ENCODE measurements at places on chromosomes 3 and 15.
A peak's percentile ranks its signal among the peaks of the same experiment; 100 is the strongest.

- DNase-seq, result no peak
Observed at GRCh38 chr15:73870700-73871408, 2.5 kb upstream of the TBC1D21 start.

DNA sequence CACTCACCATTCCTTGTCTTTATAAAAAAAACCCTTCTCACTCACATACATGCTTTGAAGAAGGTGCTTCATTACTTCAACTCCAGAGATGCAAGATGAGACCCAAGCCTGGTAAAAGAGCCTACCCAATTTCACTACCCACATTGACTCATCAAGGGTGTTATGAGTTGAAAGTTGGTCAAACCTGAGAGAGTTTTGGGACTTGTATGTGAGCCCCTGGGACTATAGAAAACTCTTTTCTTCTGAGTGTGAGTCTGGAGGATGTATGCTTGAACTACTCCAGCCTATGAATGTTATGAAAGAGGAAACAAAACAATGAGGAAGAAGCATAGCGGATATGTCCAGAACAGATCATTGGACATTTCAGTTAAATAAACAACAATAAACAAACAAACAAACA lies 106.5 kb upstream of the SATB1 start:
- no peak for DNase-seq

DNA sequence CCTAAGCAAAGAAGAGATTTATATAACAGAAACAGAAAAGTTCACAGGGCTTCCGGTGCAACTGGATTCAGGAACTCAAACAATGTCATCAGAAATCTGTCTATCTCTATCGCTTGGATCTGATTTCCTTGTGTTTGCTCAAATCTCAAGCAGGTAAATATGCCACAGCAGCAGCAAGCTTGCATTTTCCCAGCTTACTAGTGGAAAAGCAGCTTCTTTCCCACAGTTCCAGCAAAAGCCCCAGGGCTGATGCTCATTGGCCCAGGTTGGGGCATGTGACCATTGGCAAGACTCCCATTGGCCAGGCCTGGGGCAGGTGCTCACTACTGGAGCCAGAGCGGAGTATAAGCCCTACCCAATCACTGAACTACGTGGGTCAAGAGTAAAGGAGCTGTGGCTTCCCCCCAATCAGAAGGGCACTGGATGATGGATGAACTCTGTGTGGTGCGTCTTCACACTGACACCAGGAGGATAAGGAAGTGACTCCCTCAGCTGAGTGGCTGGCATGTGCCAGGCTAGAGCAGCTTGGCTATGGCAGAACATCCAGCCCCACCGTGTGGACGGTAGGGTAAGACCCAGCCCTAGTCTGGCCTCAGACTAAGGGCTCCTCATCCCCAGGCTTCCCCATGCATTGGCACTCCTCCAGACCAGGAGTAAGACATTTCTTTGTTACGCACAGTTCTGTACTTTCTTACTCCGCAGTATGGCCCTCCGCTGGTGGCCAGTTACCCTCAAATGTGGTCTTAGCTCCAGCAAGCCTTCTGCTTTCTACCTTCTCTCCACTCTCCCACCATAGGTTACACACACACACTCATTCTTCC lies 13.1 kb upstream of the VIPR1 start:
- DNase-seq, result no peak

GRCh38 chr3:173838644-173839043 lies 441.1 kb downstream of the NLGN1 start:
- DNase-seq, result no peak

DNA sequence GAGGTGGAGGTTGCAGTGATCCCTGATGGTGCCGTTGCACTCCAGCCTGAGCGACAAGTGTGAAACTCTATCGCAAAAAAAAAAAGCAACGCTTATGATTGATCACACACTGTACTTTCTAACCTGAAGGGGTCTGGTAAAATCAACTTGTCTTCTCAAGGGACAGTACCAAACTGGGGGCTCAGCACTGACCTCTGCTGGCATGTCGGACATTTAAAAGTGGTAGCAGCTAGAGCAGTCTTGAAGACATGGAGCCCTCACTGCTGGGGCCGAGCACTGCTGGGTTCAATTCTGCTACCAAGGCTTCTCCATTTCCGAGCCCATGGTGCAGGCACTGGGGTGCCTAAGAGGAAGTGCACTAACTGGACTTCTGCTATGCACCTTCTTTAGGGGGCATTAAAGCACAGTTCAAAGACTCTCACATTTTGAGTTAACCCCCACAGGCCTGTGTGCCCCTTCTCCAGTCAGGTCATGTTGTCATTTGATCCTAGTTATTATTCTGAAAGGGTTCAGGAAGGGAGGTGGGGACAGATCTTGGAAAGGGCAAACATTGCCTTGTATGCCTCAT lies 26.4 kb upstream of the LAMP3 start:
- DNase-seq, result no peak

DNA sequence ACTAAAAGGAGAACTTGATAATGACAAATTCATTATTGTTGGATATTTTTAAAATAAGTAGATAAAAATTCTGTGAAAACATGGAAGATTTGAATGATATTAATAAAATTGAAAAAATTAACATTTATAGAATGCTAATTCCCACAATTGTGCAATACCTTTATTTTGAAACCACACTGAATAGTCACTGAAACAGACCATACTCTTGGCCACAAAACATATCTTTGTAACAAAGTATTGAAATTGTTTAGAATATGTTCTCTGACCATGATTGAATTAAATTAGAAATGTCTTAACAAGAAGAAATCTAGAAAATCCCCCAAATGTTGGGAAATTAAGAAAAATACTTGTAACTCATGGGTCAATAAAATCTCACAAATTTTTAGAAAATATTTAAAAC lies 49.2 kb downstream of the ARHGAP11B start:
- no peak for DNase-seq

DNA sequence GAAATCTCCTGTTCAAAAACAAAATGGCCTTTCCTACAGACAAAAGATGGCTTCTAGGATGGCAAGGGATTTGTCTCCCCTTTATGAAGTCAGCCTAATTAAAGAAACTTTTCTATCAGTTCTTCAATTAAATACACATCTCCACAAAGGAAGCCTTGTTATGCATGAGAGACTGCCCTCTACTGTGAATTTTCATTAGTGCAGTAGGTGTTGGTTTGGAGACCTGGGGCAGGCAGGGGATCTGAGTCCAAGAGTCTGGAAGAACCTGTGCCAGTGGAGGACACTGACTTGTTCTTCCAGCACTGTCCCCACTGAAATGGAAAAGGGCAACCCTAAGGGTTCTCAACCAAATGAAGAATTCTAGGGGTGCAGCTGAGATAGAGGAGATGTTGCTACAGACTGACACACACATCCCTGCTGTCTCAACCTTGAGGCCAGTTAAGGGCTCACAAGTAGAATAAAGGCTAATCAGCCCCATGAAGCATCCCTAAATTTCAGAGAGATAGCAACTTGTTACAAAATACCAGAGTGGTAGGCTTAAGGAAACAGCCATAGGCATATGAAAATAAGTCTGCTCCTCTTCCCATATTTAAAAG lies 174.0 kb upstream of the PRICKLE2 start:
- peak; percentile 37 for DNase-seq

GRCh38 chr3:33392144-33392543 lies 48.1 kb downstream of the UBP1 start:
- no peak for DNase-seq

GRCh38 chr3:41653571-41654239 lies 308.2 kb downstream of the ULK4 start:
- no peak for DNase-seq

- no peak for DNase-seq
Observed at GRCh38 chr3:4835616-4836043, 143.6 kb upstream of the BHLHE40 start.

GRCh38 chr3:73759297-73759711 lies 134.6 kb upstream of the PDZRN3 start:
- no peak for DNase-seq

DNA sequence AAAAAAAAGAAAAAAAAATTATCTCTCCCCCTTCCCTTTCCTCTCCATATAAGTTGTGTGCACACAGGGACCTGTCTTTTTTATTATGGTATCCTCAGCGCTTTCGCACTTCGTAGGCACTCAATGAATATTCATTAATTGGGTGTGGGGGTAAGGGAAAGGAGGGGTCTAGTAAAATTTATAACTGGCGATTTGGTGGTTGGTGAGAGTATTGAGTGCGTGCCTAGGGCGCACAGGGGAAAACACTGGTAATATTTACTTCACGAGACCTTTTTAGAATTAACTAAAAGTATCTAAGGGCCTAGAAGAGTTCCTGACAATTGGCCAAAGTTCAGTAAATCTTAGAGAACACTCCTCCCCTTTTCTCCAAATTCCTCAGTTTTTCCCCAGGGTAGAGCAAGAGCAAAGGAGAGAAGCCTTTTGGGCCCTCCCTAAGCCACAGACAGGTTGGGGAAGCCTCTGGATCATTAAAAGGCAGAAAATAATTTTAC lies 25.7 kb downstream of the TYRO3 start:
- DNase-seq, result no peak

GRCh38 chr15:52221730-52222129 lies 30.5 kb upstream of the GNB5 start:
- no peak for DNase-seq

DNA sequence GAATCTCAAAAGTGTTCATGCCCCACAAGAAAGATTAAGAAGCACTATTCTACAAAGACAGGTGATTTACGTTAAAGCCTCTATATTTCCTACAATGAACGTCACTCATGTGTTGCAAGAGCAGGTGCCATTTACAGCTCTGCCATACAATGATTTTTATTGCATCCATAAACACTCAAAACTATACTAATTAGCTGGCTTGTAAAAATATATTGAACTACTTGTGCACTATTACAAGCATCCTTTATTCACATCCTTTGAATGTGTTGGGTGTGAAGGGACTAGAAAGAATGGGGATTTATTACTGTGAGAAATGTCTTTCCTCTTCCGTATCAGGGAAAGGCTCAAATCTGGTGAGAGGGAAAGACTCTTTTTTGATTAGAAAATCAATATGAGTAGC lies 50.7 kb upstream of the C3orf49 start:
- no peak for DNase-seq

- DNase-seq, result no peak
Observed at GRCh38 chr3:94179059-94179458, 116.2 kb downstream of the NSUN3 start.

DNA sequence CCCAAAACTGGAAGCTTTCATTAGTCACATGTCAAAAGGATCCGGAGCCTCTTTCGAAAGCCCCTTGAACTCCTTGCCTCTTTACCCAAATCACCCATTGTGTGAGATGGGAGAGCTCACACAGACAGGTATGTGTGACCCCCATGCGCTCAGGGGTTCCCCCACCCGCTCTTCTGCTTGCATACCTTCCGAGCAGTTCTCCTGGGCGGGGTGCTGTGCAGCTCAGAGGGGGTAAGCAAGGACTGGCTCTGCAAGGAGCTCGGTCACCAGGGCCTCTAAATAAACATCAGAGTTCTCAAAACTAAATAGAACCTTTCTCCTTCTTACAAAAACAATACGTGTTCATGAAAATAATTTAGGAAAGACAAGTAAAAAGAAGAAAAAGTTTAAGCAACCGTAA lies 55.7 kb downstream of the PXYLP1 start:
- DNase-seq, result no peak

GRCh38 chr15:29857221-29857789 lies 35.0 kb upstream of the TJP1 start:
- no peak for DNase-seq

DNA sequence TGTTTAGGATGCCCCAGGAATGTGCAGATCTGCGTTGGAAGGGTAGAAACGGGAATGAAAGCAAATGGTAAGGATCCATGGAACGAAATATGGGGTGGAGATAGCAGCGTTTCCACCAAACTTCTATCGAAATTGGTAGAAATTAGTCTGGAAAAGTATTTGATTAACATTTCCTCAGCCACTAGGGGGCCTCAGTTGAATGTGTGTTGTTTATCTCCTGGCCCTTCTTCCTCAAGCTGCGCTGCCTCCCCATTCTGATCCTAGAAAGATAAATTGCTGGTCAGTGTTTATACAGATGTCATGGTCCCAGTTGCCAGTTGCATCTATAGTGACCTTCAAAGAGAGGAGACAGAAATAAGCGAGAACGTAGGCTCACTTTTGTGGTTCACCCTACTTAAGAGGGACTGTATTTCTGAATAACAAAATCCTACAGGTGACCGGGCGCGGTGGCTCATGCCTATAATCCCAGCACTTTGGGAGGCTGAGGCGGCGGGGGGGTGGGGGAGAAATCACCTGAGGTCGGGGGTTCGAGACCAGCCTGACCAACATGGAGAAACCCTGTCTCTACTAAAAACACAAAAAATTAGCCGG lies 457.1 kb downstream of the SQOR start:
- DNase-seq, result no peak

GRCh38 chr3:98680723-98681122 lies 82.4 kb upstream of the ST3GAL6 start:
- no peak for DNase-seq

- no peak for DNase-seq
Observed at GRCh38 chr3:70501561-70501960, 189.1 kb upstream of the MDFIC2 start.

DNA sequence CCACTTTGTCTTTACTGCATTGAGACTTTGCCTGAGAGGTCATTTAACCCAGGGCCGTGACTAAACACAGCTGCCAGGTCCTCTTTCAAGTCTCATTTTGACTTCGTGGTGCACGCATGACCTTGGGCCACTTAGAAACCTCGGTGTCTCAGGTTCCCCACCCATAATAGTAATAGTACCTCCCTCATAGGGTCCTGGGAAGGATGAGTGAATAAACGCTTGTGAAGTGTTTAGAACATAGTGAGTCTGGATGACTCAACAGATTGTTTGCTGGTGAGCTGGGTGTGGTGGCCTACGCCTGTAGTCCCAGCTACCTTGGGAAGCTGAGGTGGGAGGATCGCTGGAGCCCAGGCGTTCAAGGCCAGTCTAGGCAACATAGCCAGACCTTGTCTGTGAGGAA lies 56.3 kb downstream of the BDH1 start:
- no peak for DNase-seq

DNA sequence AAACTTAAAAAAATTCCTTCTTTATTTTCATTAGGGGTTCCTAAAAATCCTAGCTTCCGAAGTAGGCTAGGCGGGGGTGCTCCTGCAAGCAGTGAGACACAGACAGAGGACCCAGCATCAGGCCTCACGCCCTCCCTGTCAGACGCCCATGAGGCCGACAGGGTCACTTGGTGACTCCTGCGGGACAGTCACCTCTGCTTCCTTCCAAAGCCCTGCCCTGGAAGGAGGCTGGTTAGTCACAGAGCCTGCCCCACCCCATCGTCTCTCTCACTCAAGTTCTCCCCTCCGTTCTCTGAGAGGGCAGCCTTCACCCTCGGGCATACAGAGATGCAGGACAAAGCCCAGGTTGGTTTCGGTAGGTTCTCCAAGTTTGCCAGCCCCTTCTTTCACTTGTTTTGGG lies 38.6 kb downstream of the EHD4 start:
- DNase-seq, result no peak

- DNase-seq, result no peak
Observed at GRCh38 chr3:150286390-150287147, 121.5 kb upstream of the TSC22D2 start.

Measured in uterus (tissue), 4 donors.